ENCODE measurements at places on chromosomes 3 and 15. TPM values are rescaled to one million over a fixed set of nuclear protein-coding genes. Genes with fewer than 3 reads are reported as not detected.
A peak's percentile ranks its signal among the peaks of the same experiment; 100 is the strongest.

Gene TASOR
- total RNA-seq: 28.5 TPM

Gene TRH
- 6.5 TPM for total RNA-seq

Gene VPS8
- 36.6 TPM for total RNA-seq

Gene NEK10
- 1.3 TPM for total RNA-seq

Gene FEZF2
- not detected for total RNA-seq

Gene RFTN1
- total RNA-seq: 42.0 TPM

Gene EIF1B
- total RNA-seq: 11.8 TPM

Gene FOXB1
- total RNA-seq: not detected

Gene GOLGA6L10
- total RNA-seq: 0.54 TPM

Gene SLC28A1
- not detected for total RNA-seq

Gene RGMA
- total RNA-seq: 1.1 TPM

Gene PRICKLE2
- total RNA-seq: under 0.01 TPM

Gene ARL6IP5
- total RNA-seq: 144 TPM

Gene LDHAL6B
- not detected for total RNA-seq

Gene ATP13A5
- not detected for total RNA-seq

DNA sequence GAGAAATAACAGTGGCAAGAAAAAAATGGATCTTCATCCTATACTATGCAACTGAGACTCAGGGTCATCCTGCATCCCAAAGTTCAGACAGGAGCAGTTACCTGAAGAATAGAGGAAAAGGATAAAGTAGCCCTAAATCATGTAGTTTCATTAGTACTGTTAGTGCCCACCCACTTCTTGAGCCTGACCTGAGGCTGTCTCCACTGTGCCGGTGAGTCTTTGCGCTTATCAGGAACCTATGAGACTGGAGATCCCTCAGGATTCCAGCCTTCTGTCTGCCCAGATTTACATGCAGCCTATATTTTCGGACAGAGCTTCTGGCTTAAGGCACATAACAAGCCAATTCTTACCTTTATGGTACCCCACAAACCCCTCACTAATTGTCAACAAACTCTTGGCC, 791.6 kb downstream of the ROBO1 start:
- DNase-seq: no peak

DNA sequence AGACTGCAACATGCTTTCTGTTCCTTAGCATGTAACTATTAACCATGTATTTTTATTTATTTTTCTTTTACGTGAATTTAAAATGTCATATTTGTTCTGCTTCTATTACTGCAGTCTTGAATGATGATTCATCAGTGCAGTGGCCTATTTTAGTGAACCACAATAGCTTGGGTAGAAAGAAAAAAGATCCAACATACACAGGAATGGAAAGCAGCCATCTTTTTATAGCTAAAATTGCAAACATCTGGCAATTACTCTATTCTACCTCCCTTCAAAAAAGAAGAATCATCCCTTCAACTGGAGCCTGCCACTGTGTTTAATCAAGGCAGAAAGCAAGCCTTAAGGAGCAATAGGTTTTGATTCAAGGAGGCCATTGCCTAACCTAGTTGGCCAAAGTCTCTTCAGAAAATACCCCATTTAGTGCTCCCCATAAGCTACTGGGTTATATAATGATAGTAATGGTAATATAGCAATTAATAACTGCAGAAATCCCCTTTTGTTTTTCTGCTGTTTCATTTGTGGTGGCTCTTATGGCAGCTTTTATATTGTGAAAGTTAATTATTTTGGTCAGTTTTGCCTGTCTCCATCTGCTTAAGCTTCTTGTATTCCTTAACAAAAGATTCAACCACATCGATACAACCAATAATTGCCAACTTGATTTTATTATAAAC, 267.3 kb downstream of the LPP start:
- DNase-seq: no peak

DNA sequence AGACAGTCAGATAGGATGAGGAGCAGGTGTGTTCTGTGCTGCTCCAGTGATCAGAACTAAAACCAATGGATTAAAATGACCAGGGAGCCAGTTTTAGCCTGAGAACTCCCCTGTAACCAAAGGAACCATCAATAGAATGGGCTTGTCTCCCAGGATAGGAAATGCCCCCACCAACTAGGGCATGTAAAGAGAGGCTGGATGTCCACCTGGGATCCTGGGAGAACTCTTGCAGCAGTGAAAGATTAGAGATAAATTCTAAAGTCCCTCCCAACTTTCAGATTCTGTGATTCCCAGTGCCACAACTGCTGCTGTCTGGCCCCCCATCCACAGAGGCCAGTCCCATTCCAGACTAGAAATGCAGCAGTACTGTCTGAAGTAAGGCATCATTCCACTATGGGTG, 33.8 kb downstream of the HDC start:
- no peak for DNase-seq

- no peak for DNase-seq
These were observed 25.9 kb downstream of the WNT7A start for GRCh38 chr3:13853978-13854296.

GRCh38 chr3:114351123-114351821, 57.4 kb downstream of the TIGIT start:
- DNase-seq: no peak

GRCh38 chr3:157101486-157101885, 58.5 kb downstream of the CCNL1 start:
- DNase-seq: no peak

- peak; percentile 61 for DNase-seq
These were observed at the start of gene AP3B2 for GRCh38 chr15:82709421-82710207. TSS of gene AP3B2 (minus strand) at chr15:82709875. CDS start at chr15:82709706, 169 bp downstream.

- DNase-seq: no peak
These were observed 981.3 kb upstream of the ALCAM start for GRCh38 chr3:104385421-104385820.

DNA sequence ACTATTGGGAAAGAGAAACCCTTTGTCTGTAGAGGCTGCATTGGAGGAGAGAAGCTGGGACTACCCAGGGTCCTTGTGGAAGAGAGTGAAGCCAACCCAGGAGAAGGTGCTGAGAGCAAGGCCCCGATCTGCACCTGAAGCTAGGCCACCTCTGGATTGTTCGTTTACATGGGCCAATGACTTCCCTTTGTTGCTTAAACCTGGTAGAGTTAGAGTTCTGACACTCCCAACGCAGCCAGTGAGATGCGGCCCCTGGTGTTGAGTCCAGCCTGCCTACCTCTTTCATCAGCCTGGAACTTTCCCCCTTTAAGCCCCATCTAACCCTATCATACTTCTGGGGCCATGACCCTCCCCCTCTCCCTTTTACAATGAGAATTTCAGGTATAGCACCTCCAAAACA, 30.8 kb downstream of the CCDC13 start:
- DNase-seq: no peak

- DNase-seq: no peak
These were observed 60.3 kb upstream of the TP63 start for GRCh38 chr3:189570916-189571315.

- DNase-seq: peak; percentile 27
These were observed 207.1 kb downstream of the TBC1D2B start for GRCh38 chr15:77870195-77871065.

DNA sequence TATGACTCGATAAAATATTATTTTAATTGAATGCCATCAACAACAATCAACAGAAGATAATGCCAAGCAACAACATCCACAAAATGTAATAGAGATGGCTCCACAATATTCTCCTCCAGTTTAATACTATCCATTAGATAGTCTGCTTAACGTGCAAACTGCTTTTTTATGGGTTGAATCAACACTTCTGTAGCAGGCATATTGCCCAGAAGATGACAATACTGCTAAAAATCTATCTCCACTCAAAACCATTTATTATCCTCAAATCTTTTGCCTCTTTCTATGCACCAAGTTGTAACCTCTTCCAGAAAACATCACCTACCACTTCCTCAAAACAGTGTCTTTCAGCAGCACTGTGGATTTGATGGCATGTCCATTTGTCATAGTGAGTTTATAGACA, 295.7 kb upstream of the LMCD1 start:
- no peak for DNase-seq

DNA sequence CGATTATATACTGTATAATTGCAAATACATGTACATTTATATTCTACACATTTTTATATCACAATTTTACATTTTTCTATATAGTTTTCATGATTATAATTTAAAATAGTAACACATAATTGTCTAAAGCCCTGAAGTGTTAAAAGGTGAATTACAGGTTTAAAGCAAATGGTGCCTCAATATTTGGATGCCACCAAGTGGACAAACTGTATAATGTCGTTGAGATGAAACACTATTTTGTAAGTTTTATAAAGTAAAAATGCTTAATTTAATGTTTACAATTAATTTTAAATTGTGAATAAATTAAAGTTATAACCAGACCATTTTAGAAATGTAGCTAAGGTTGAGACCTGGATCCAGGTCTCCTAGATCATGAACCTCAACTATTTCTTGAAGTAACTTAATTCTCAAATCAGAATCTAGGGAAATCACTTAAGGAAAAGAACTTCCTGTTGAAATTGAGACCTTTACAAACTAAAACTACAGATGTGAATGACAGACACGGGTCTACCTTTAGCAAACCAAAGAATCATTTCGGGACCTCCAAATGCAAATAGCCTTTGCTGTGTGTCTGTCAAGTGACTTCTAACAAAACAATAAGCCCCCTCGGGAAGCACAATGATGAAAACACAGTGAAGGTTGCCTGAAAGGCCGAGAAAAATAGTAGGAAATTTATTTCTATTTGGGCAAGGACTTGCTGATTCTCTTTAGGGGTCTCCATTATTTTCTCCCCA, 37.8 kb downstream of the EHHADH start:
- no peak for DNase-seq

GRCh38 chr3:105365391-105366325, 1.1 kb upstream of the ALCAM start:
- no peak for DNase-seq

DNA sequence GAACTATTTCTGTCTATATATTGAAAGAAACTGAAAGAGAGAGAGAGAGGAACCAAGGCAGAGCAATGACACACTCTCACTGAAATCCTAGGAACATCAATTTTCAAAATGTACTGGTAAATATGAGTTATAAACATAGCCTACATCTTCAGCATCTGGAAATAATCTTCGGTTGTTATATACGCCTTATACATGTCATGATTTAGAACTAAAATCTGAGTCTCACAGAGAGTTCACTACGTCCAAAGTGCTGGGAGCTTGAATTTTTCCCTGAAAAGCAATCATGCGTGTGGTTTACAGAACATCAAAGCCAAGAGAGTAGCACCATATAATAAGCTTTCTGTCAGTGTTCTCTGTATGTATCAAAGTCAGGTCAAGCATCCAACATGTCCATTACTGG, 420.0 kb upstream of the CBLB start:
- no peak for DNase-seq

GRCh38 chr15:50030456-50030855, 88.6 kb downstream of the ATP8B4 start:
- DNase-seq: no peak

- DNase-seq: no peak
These were observed 38.5 kb upstream of the TNFAIP8L3 start for GRCh38 chr15:51133140-51133765.

DNA sequence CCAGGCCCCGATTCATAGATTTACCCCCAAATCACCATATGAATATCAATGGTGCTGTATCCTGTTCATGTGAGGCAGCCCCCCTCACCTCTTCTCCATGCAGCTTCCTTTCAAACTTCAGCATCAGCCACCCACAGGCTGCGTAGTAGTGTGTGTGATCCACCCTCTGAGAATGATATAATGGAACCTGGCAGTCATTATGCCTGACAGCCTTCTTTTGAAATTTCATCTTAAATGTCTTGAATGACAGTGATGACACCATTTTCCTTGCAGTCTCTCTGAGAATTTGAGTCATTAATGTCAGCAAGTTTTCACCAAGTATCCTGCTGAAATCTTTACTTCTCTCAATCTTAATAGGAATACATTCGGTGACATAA, 3.5 kb upstream of the CLRN1 start:
- no peak for DNase-seq

DNA sequence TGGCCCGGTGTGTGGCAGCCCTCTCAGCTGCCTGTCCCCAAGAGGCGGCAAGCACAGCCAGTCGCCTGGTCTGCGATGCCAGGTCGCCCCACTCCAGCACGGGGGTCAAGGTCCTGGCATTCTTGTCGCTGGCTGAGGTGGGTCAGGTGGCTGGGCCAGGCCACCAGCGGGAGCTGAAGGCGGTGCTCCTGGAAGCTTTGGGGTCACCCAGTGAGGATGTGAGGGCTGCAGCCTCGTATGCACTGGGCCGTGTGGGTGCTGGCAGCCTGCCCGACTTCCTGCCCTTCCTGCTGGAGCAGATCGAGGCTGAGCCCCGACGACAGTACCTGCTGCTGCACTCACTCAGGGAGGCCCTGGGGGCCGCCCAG, 20.8 kb downstream of the CAND2 start:
- DNase-seq: no peak

- DNase-seq: no peak
These were observed 4.4 kb downstream of the SLC26A6 start for GRCh38 chr3:48630833-48631232.

DNA sequence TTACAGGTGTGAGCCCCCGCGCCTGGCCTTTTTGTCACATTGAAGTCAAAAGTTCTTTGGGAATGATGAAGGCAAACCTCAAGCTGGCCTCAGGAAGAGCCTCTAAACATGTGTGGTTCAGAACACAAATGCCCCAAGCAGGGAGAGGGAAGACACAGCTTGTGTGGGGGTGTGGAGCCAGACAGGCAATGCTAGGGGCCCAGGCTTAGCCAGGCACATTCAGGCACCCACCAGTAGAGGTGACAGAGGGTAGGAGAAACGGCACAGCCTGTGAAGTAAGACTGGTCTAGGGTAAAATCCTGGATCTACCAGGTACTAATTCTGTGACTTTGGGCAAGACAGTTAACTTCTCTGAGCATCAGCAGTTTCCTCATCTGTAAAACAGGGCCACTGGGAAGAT, 3.5 kb downstream of the HDC start:
- DNase-seq: no peak

DNA sequence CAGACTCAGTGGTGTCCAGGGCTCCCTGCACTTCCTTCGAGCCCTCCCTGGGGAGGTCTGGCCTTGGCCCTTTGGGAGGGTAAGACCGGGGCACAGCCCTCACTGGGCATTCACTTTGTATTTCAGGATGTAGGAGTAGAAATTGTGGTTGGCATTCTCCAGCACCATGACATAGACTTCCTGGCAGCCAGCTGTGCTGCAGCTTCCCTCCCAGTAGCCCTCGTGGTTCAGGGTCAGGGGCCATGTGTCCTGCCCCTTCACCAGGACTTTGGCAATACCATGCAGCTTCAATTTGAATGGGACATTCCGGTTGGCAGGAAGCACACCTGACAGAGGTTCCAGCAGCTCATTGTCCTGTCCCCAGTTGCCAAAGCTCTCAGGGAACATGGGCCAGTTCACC, 47.3 kb downstream of the KY start:
- DNase-seq: no peak

- peak; percentile 38 for DNase-seq
These were observed 19.1 kb downstream of the KBTBD8 start for GRCh38 chr3:67017211-67017610.

GRCh38 chr15:68637767-68638404, 59.1 kb downstream of the CORO2B start:
- no peak for DNase-seq

Measured in hematopoietic multipotent progenitor cell (in vitro differentiated cells).